ENCODE measurements at places on chromosomes 16 and 17.

DNA sequence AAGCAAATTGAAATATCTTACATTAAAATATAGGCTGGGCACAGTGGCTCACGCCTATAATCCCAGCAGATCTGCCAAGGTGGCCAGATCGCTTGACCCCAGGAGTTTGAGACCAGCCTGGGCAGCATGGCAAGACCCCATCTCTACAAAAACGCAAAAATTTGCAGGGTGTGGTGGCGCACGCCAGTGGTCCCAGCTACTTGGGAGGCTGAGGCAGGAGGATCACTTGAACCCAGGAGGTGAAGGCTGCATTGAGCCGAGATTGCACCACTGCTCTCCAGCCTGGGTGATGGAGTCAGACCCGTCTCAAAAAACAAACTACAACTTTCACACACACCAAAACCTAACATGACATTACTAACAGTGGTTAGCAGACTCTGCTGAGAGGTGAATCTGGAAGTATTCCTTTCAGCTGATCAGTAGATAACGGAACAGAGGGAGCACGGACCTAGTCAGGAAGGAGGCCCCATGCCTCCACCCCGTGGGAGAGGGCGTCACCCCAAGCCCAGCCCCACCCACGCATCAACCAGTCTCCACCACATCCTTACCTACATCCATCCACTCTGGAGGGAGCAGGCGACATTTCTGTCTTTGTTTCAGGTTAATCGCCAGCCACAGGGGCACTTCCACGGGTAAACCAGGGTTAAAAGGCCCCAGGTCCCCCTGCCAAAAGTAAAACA, 1.7 kb downstream of the GINS2 start:
- peak; percentile 36 for DNase-seq

DNA sequence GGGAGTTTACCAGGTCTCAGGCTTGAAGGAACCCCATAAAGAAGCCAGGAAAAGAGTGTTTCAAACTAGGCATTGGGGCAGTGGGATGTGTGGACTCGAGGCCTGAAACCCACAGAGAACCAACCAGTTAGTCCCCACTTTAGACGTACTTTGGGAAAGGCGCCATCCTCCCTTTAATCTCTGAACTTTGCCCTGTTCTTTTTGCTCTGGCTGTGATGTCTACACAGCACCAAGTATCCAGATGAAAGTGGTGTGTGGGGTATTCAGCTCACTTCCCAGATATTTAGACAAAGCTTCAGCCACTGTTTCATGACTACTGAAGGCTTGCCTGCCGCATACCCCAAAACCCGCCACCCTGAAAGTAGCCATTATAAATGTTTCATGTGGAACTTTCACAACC, 116.9 kb upstream of the IRX5 start:
- DNase-seq = no peak

DNA sequence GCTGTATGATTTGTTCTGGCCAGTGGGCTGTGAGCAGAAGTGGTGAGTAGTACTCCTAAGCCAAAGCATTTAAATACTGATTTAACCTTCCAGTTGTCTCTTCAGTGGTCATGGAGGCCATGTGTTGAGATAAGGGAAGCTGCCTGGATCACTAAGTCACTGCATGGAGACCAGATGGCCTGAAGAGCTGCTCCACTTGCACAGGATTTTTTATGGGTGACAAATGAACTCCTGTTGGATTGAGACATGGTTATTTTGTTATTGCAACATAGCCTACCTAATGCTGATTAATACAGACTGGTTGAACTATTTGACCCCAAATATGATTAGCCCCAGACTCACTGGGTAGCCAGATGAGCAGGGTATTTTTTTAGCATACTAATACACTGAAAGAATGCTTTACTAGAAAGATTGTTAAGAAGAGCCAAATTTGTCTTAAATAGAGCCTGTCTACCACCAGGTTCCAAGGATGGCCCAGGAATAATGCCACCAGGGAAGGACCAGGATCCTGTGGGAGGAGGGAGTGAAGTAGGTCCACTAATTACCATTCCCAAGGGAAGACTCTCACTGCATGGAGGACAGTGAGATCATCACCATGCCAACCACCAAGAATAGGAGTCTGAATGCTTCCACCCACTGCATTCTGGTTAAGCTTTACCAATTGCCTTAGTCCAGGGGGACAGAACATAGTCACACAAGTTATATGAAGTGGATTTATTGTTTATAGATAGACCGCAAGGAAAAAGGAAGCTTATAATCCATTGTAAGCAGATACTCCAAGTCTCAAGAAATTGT, 187.4 kb upstream of the IRX6 start:
- no peak for DNase-seq

- no peak for DNase-seq
Measured at GRCh38 chr16:58850019-58850677, 116.0 kb upstream of the GOT2 start.

- no peak for DNase-seq
Measured at GRCh38 chr16:80743772-80744171, 60.6 kb downstream of the CDYL2 start.

GRCh38 chr16:88700636-88701482, 5.3 kb downstream of the RNF166 start:
- peak; percentile 88 for DNase-seq

- DNase-seq = no peak
Measured at GRCh38 chr16:74281300-74281699, 15.3 kb upstream of the PSMD7 start.

GRCh38 chr16:8892101-8892575, 10.0 kb downstream of the LITAFD start:
- no peak for DNase-seq

DNA sequence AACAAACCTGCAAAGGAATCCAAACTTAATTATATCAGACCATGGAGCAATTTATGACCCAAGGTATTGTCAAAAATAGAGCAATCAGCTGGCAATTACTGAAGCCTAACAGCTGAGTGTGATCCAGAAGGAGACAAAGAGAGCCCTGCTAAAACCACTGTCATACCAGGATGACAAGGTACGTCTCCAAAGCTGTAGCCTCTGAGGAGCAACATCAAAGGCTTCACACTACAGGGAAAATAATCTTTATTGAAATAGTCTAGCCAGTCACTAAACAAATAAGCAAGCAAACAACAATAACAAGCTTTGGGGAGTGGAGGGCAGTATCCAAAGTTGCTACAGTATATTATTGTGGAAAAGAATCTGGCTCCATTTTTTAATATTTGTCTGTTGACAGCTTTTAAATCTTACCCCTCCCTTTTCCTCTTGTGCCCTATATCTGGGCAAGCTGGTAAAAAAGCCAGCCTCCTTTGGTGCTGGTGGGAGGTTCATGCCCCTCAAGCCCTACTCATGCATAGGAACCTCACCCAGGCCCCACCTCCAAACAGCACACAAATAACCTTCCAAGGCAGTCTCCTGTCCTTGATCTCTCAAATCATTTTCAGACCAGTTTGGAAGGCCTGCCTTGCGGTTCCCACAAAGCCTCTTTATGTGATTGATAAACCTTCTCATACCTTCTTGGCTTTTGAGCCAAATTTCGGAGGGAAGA, 73.7 kb downstream of the ITFG1 start:
- DNase-seq = no peak

DNA sequence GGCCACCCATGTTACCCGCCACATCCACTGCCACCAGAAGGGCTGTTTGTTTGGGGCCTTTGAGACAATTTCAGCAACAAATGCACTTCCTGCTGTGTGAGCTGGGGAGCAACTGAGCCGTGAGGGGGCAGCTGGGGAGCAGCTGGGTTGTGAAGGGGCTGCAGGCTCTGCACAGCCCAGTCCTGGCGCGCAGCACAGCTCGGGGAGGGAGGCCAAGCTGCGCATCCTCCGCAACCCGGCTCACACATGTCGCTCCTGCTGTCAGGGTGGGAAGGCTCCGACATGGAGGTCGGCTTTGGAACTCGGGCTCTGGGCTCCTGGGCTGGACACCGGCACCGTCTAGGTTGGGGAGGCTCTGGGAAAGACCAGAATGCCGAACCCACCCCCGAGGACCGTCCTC, 53.6 kb downstream of the CBFA2T3 start:
- no peak for DNase-seq

- no peak for DNase-seq
Measured at GRCh38 chr17:81436294-81436849, 41.1 kb downstream of the BAHCC1 start.

GRCh38 chr16:54554581-54554980, 268.0 kb upstream of the IRX3 start:
- no peak for DNase-seq

DNA sequence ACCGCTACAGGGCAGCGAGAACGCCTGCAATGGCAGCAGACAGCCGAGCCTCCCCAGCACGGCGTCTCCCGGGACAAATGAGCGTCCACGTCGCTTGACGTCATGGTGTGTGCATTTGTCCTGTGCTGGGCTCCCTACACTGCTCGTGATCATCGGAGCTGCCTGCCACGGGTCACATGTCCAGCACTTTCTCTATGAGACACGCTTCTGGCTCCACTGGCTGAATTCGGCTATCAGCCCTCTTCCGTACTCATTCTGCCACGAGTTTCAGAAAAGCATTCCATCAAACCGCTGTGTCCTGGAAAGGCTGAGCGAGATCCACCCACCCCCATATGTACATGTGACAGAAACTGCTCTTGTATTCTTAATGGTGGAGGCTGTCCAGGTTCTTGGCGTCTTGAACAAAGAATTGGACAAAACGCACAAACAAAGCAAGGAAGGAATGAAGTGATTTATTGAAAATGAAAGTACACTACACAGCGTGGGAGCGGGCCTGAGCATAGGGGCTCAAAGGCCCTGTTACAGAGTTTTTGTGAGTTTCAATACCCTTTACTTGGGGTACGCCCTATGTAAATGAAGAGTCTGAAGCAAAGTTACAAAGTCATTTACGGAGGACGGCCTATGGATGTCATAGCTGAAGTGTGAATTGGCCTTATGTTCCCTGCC, 28.5 kb upstream of the SHCBP1 start:
- DNase-seq = no peak

- no peak for DNase-seq
Measured at GRCh38 chr17:17950806-17951205, 21.4 kb downstream of the TOM1L2 start.

DNA sequence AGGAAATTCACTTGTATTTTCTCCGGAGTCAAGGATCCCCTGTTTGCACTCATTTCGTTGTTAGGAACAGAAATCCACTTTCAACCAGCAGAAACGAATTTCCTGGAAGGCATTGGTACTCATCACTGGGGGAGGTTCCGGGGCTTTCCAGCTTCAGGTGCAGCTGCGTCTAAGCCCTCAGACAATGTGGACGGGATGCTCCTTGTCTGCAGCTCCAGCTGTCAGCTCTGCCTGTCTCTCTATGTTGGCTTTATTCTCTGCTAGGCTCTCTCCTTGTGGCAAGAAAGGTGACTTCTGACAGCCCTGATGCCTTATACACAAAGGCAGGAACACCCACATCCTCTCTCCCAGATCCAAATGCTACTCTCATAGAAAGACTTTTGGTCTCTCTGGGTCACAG, 183.9 kb upstream of the HSBP1 start:
- DNase-seq = no peak

DNA sequence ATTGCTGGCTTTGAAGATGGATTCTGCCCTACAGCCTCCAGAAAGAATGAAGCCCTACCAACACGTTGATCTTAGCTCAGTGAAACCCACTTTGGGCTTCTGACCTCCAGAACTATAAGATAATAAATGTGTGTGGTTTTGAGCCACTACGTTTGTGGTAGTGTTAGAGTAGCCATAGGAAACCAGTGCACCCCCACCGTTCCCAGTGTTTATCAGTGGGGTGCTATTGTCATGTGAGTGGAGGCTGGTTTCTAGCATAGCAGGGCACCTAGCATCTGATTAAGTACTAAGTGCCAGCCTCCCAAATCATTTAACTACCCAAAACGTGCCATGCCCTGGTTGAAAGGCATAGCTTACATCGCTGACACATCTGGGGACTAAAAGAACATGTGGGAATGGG, 423.9 kb downstream of the UTP18 start:
- DNase-seq = no peak

- DNase-seq = peak; percentile 37
Measured at GRCh38 chr16:58628845-58629732, 537 bp downstream of the CNOT1 start.

GRCh38 chr17:75365009-75365930, 40.2 kb downstream of the GRB2 start:
- no peak for DNase-seq

DNA sequence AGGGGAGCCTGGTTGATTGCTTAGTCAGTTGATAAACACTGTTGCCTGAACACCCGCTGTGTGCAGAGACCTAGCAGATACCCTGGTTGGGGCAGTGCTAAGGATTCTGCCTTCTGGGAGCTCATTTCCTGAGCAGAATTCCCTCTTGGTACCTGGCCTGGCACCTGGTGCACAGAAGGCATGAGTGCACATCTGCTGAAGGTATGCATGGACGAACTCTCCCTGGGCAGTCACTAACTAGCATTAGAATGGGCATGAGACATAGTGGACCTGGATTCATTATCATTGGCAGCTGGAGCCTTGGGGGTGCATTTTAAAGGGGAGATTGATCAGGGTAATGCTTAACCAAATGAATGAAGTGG, 13.1 kb downstream of the ADCY7 start:
- no peak for DNase-seq

- DNase-seq = peak; percentile 77
Measured at GRCh38 chr16:89505204-89506112, 2.7 kb upstream of the SPG7 start.

GRCh38 chr17:81020767-81021497, 14.0 kb upstream of the BAIAP2 start:
- DNase-seq = no peak

- no peak for DNase-seq
Measured at GRCh38 chr17:3974138-3974687, 10.0 kb upstream of the ATP2A3 start.

DNA sequence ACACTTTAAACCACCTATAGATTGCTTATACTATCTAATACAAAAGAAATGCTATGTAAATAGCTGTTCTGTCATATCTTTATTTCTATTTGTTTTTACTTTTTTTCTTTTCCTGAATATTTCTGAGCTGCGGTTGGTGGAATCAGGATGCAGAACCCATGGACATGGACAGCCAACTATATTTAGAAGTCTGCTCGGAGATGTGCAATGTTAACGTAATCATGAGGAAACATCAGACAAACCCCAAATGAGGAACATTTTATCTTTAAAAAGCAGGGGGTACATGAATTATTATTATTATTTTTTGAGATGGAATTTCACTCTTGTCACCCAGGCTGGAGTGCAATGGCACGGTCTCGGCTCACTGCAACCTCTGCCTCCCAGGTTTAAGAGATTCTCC, 31.4 kb upstream of the GHDC start:
- no peak for DNase-seq

DNA sequence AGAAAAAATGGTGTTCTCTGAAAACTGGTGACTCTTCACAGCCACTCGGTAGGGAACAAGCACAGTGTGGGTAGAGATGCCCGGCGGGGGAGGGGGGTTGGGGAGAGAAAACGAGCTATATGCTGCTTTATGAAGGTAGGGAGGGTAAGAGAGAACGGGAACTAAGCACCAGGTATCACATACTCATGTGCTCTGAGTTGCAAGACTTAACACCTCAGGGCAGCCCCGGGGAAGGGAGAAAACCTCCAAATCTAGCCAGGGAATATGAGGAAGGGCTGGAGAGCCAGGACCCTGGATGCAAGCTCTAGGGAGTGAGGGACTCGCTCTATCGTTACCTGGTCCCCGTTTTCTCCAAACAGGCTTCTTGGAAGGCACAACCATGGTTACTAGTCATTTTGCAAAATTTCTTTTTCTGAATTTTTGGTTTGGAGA, 35.3 kb downstream of the HIC1 start:
- no peak for DNase-seq

Data from stimulated activated CD4-positive, alpha-beta T cell treated with anti-CD3 and anti-CD28 coated beads, Interleukin-2, amount 100 ng/mL, for 48 hours (primary cell).